ENCODE measurements at places on chromosomes 13 and 19. TPM values are rescaled to one million over a fixed set of nuclear protein-coding genes. Genes with fewer than 3 reads are reported as not detected.

SMAD9 gene
- total RNA-seq, result not detected

ZNF470 gene
- 2.3 TPM for total RNA-seq

KLK8 gene
- total RNA-seq, result not detected

DNA sequence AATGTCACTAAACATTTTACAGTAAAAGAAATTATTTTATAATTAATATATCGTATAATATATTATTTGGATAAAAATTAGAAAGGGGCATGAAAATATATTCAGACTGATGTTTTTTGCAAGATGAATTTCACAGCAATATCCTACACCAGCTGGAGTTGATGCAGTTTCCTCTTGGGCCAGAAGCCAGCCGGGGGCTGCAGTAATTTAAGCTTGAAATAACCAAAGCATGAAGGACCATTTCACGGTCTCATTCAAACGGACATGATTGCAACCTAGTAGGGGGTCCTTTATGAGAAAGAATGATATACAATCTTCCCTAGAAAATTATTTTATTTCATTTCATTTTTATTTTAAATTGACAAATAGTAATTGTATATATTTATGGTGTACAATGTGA, 797.2 kb upstream of the PCDH9 start:
- no peak overlapping the region for H3K4me3 ChIP-seq
- no peak overlapping the region for H3K27ac ChIP-seq
- no peaks in the 10 kb centered on the region for H3K27me3 ChIP-seq
- no peak for DNase-seq
- H3K36me3 ChIP-seq, result no peaks in the 10 kb centered on the region
- no peaks in the 10 kb centered on the region for H3K4me1 ChIP-seq

GRCh38 chr13:75050419-75051046, 431.4 kb downstream of the TBC1D4 start:
- no peak overlapping the region for H3K27ac ChIP-seq
- no peaks in the 10 kb centered on the region for H3K4me1 ChIP-seq
- no peak overlapping the region for H3K4me3 ChIP-seq
- no peaks in the 10 kb centered on the region for H3K36me3 ChIP-seq
- no peak for DNase-seq
- no peaks in the 10 kb centered on the region for H3K27me3 ChIP-seq

All from natural killer cell (primary cell).